ENCODE measurements at places on chromosomes 5 and 9.

DNA sequence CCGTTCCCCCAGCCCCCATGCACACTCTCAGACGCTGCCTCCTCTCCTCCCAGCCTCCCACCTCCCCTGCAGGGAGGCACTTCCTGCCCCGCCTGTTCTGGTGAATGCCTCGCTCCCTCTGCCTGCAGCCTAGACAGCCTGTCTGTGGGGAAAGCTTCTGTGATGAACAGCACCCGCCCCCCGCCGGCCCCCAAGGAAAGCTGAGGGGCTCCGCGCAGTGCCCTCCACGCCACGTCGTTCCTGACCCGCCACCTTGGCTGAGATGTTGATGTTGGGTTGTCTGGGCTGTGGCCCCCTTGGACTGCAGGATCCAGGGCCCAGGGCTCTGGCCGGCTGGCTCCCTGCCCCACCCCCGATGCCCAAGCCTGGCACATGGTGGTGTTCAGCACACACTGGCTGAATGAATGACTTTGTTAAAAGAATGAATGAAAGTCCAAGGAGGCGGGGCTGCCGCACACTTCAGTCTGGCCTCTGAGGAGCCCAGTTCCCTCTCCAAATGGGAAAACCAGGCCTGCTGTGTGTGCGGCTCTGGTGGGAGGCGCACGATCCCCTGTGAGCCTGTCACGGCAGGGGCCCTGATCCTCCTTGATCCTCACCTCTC is 2.1 kb upstream of the MYMK start:
- peak; percentile 64 for DNase-seq

DNA sequence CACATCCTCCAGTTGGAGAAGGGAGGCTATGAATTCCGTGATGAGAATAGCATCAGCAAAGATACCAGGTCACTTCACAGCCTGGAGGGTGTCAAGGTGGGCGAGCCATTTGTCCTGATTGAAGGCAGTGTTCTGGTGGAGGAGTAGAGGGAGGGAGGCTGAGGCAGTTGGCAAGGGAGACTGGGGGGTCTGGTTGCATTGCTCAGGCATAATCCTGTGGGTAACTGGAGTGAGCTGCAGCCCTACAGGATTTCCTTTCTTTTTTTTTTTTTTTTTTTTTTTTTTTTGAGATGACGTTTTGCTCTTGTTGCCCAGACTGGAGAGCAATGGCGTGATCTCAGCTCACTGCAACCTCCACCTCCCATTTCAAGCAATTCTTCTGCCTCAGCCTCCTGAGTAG is 223.9 kb upstream of the KLF4 start:
- DNase-seq, result no peak

DNA sequence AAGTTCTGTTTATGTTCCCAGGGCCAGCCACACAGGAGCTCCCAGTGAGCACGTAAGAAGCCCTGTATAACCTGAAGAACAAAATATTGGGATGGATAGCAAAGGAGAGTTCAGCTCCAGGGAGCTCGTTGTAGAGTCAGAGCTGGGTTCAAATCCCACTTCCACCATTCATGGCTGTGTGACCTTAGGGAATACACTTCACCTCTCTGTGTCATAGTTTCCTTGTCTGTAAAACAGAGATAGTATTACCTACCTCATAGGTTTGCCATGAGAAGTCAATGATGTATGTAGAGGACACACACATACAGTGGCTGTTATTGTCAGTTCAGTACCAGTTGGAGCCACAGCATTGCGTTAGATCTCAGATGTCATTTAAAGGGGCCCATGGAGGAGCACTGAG is 67.4 kb downstream of the MACROH2A1 start:
- DNase-seq, result no peak

DNA sequence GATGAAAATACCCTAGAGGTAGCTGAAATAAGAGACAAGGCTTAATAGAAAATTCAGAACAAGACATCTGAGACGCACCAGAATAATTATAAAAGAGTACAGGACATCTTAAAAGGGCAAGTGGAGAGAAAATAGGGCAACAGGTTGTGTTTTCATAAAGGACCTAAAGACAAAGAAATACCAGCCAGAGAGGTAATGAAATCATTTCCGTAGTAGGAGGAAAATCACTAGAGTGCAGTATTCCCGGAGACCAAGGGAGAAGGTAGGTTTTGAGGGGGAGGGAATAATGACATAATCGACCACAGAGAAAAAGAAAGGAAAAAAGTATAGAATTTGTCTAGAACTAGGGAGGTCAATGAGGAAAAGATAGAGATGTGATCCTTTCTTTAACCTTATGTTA is 26.2 kb upstream of the CTNNAL1 start:
- no peak for DNase-seq

- DNase-seq, result no peak
Measured at GRCh38 chr5:169001394-169001793, 299.5 kb downstream of the SLIT3 start.

DNA sequence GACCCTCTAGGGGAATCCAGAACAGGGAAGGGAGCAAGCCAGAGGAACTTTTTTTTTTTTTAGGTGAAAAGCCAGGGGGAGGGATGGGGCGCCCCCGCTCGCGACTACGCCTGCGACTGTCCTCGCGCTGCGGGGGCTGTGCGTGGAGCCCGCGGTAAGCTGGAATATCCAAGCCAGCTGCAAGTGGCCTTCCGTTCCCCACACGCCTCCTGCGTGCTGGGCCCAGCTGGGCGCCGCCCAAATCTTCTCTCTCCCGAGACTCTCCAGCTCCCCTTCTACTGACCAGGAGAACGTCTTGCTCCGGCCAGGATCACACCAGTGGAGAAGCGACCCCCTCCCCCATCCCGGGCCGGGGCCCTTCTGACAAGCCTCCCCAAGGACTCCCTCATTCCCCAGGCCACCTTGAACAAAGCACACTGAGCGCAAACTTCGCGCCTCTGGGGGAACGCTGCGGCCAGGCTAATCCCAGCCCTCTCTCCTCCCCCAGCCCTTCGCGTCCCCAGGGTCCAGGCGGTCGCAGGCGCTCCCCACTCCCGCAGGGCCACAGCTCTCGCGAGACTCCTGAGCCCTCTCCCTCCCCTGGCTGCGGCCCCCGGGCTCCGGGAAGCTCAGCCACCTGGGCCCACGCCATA is 6.6 kb downstream of the BARX1 start:
- no peak for DNase-seq

- peak; percentile 58 for DNase-seq
Measured at GRCh38 chr5:123157791-123158581, 68.9 kb downstream of the PRDM6 start.

DNA sequence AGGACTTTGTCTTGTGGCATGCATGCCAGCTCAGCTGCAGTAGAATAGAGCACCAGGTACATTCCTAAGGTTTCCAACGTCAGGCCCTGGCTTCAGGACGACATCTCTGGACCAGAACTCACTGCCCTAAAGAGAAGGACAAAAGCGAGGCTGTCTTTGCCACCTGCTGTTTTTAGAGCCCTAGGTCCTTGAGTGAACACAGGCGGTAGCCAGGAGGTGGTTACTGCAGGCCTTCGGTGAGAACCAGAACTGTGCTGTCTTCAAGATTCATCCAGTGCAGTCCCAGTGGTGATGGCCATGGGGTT is 288.9 kb upstream of the CDH18 start:
- DNase-seq, result no peak

- no peak for DNase-seq
Measured at GRCh38 chr9:37242089-37242488, 121.7 kb downstream of the ZCCHC7 start.

DNA sequence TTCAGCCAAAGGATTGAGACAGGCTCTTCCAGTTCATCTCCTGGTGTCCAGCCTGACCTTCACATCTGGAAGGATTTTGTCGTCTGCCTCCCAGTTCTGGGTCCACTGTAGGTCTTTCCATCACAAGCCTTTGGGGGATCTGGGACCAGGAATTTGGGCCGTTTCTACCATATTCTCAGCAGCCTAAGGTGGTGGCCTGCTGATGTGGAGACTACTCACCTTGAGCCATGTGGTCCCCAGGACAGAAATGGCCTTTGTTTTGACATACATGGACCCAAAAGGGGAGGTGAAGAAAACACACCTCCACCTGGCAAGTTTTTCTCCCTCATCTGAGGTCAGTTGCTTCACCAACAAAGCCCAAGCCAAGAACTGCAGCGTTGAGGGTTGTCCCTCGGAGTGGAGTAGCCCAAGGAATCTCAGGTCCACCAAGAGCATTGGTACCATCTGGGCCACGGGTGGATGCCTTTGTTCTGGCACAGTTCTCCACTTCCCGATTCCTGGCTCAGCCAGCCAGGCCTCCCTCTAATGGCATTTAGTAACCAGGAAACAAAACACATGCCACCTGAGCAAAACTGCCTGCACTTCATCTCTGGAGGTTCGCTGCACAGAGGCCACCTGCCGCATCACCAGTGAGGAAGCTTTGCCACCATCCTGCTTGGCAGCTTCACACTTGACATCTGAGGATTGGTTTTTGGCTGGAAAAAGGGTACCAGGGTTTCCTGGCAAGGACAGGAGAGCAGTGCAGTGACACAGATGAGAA is 24.7 kb downstream of the AMBP start:
- no peak for DNase-seq

DNA sequence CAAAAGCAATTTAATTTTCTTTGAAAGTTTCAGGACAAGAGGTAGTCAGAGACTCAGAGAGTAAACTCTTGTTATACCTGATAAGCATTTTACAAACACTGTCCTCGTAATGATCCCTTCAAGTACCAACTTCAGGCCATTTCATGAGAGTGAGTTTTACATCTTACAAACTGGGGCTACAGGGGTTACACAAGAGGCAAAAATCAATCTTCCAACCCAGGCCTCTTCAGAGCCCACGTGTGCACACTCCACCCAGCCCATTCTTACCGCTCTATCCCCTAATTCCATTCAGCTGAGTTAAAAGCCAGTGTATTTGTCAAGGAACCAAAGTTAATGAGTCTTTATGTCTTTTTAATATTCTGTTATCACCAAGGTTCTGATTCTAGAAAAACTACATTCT is 46.5 kb downstream of the PSMB7 start:
- DNase-seq, result no peak

DNA sequence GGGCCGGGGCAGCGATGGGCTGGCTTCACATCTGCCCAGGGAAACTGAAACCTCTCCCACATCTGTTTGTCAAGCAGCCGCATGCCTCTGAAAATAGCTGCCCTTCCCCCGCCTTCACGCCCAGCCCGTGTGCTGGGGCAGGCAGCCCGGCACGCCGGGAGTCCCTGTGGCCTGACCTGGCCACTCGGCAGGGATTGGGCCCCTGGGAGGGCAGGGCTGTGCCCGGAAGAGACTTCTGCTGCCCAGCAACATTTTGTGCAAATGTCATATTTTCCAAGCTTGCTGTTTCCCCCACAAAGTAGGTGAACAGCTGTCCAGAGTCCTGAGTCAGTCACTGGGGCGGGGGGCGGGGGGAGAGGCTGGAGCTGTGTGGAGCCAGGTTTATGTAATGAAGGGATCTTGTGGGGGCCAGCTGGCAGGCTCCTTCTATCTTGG is 8.2 kb downstream of the COL27A1 start:
- DNase-seq, result peak; percentile 91

DNA sequence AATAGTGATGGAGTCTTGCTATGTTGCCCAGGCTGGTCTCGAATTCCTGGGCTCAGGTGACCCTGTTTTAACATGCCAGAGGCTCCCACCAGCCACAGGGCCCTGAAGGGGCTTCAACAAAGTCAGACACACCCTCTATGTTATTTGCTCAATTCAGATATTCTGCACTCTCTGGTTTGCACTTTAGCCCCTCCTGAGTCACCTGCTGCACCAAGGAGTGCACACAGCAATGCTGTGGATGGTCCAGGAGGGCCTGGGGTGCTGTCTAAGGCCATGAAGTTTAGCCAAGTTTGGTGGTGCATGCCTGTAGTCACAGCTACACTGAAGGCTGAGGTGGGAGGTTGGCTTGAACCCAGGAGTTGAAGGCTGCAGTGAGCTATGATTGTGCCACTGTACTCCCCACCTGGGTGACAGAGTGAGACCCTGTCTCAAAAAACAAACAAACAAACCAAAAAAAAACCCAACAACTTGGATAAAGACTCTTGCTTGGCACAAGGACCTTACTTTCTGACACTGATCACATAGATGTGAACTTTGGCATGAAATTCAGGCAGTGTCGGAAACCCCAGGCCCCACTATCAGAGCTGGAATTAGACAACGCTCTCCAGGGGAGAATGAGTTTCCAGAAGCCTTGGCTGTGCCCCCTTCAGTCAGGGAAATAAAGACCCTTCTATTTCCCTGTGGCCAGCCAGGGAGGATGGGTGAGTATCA is 39.7 kb upstream of the CDKN2AIPNL start:
- no peak for DNase-seq

DNA sequence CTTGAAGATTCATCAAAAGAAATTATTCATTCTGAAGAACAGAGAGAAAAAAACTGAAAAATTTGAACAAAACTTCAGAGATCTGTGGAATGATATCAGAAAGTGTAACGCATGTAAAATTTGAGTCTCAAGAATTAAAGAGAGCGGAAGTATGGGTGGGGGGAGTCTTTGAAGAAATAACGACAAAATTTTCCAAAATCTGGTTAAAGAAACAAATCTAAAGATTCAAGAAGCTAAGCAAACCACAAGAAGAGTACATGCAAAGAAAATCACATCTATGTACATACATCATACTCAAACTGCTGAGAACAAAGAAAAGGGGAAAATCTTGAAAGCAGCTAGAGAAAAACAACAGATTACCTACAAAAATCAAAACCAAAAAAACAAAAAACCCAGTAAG is 149.4 kb upstream of the TBCA start:
- no peak for DNase-seq

GRCh38 chr9:116218399-116218798 is 64.8 kb downstream of the PAPPA start:
- no peak for DNase-seq
